Activated CD8-positive, alpha-beta T cell treated with anti-CD3 and anti-CD28 coated beads, Interleukin-2, amount 10 ng/mL, durations not matched to agents 7 days and 5 days (primary cell): ENCODE measurements at places on chromosomes 12 and 14. TPM values are rescaled to one million over a fixed set of nuclear protein-coding genes. Genes with fewer than 3 reads are reported as not detected.

The GLRX5 gene
- 54.6 TPM for total RNA-seq

The LRIG3 gene
- total RNA-seq: not detected

The KRT71 gene
- not detected for total RNA-seq

The REP15 gene
- total RNA-seq: not detected
